Effector CD8-positive, alpha-beta T cell (primary cell): ENCODE measurements at places on chromosomes 5 and 9.

- DNase-seq: no peak
Measured at GRCh38 chr5:72829707-72830106, 13.2 kb downstream of the TNPO1 start.

DNA sequence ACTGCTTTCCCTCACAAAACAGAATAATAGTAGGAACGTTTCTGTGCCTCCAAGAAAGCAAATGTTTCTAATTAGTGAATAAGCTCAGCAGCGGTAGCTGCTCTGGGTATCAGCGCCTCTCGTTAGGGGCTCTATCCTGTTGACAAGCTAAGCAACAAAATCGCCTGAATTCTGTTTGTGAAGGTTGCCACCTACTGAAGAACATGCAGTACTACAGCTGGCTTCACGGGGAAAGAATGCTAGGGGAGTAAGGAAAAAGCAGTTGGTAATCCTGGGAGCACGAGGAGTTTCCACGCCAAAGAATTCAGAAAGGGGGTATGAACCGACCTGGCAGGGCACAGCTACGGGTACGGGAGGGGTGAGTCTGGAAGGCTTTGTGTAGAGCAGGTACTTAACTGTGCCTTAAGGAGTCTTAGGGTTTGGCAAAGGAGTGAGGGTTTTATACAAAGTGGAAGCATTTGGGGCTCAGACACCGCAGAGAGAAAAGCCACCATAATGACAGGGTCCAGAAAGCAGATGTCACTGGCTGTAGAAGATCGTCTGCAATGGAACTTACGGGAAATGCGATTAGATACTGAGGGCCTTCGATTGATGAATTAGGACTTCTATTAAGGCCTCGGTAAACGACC lies 171.7 kb downstream of the TTC39B start:
- peak; percentile 4 for DNase-seq

- DNase-seq: peak; percentile 53
Measured at GRCh38 chr9:272251-273213, 57.9 kb downstream of the DOCK8 start.

DNA sequence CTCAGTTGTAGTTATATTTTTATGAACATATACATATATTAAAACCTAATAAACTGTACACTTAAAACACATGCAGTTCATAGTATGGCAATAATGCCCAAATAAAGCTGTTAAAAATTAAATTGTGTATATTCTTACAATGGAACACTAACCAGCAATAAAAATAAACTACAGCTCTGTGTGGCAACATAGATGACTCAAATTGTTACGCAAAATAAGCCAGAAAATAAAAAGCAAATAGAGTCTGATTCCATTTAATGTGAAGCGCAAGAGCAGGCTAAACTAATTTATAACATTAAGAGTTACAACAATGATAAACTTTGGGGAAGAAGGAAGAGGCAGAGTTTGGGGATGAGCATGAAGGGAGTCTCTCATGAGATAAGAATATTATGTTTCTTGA lies 597.3 kb downstream of the TLE1 start:
- DNase-seq: no peak

DNA sequence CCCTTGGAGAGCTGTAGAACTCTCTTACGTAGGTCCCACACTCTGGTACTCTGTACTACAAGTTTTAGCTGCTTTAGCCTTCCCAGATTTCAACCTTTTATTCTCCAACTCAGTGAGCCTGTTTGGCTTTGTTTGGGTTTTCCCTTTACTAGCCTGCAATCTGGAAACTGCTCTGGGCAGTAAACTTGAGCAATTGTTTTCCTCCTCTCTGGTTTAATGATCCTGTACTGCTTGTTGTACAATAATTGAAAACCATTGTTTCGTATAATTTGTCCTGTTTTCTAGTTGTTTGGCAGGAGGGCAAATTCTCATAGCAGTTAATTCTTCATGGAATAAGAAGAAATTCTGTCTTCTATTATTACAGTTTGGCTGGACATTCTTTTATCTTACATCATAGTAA lies 62.8 kb upstream of the TLX3 start:
- no peak for DNase-seq

DNA sequence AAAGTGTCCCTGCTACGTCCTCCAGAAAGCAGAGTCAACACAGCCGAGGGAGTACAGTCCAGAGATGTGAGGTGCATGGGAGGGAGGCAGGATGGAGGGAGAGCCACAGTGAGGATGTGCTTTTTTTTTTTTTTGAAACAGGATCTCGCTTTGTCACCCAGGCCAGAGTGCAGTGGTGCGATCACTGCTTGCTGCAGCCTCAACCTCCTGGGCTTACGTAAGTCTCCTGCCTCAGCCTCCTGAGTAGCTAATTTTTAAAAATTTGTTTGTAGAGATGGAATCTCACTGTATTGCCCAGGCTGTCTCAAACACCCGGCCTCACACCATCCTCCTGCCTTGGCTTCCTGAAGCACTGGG lies 33.2 kb upstream of the ALDH1B1 start:
- DNase-seq: no peak

DNA sequence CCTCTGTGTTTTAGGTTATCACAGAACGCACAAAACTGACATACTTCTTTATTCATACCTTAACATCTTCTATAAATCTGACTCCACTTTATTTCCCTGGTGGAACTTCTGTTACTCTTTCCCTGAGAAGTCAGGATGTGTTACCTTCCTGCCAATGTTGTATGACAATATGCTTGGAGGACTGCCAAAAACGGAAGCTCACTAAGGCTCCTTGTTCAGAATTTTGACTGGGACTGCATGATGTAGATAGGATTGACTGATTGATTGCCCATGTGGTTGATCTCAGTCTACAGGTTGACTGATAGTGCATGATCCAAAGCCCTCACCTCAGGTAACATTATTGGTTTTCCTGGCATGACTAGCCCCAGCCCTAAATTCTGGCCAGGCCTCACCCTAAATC lies 319.4 kb downstream of the TLR4 start:
- no peak for DNase-seq

- DNase-seq: no peak
Measured at GRCh38 chr9:120353506-120353905, 226.5 kb downstream of the CDK5RAP2 start.

- no peak for DNase-seq
Measured at GRCh38 chr5:108503986-108504385, 122.1 kb upstream of the FBXL17 start.

- DNase-seq: no peak
Measured at GRCh38 chr9:21711504-21711903, 90.9 kb upstream of the MTAP start.

- no peak for DNase-seq
Measured at GRCh38 chr9:33318781-33319180, 28.5 kb downstream of the NFX1 start.

- no peak for DNase-seq
Measured at GRCh38 chr9:27534131-27534530, 4.5 kb upstream of the MOB3B start.

GRCh38 chr5:143031781-143032580 lies 261.8 kb downstream of the ARHGAP26 start:
- DNase-seq: no peak

GRCh38 chr5:68345582-68345981 lies 130.0 kb downstream of the PIK3R1 start:
- no peak for DNase-seq

- DNase-seq: no peak
Measured at GRCh38 chr5:124871303-124871702, 124.9 kb upstream of the ZNF608 start.

GRCh38 chr9:98972716-98973115 lies 29.0 kb downstream of the COL15A1 start:
- no peak for DNase-seq

DNA sequence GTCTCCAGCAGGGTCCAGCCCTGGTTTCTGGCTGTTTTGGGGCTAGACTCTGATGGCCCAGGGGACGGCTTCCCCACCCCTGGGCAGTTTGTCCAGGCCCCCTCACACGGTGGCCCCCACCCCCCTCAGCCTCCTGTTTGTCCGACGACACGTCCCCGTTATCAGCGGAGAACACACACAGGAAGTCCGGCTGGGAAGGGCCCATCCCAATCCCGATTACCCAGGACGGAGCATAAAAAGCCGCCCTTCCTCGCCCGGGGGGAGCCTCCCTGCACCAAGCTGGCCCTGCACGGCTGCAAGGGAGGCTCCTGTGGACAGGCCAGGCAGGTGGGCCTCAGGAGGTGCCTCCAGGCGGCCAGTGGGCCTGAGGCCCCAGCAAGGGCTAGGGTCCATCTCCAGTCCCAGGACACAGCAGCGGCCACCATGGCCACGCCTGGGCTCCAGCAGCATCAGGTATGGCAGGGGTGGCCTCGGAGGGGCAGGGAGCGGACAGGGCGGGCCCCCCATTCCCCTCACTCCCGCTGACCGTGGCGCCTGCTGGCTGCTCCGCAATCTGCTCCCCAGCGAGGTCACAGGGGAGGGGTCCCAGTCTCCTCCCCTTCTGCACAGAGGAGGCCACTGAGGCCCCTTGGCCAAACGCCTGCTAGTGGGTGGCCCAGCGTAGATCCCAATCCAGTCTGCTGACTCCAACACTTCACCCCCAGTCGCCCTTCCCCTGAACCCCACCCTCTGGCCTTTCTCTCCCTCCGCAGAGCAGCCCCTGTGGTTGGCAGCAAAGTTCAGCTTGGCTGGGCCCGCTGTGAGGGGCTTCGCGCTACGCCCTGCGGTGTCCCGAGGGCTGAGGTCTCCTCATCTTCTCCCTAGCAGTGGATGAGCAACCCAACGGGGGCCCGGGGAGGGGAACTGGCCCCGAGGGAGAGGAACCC lies at the start of gene EGFL7:
Gene EGFL7, plus strand, starts transcription at position 261 of the 926 bp plus-strand sequence. CDS start 5,367 bp downstream, outside the sequence.
- no peak for DNase-seq

DNA sequence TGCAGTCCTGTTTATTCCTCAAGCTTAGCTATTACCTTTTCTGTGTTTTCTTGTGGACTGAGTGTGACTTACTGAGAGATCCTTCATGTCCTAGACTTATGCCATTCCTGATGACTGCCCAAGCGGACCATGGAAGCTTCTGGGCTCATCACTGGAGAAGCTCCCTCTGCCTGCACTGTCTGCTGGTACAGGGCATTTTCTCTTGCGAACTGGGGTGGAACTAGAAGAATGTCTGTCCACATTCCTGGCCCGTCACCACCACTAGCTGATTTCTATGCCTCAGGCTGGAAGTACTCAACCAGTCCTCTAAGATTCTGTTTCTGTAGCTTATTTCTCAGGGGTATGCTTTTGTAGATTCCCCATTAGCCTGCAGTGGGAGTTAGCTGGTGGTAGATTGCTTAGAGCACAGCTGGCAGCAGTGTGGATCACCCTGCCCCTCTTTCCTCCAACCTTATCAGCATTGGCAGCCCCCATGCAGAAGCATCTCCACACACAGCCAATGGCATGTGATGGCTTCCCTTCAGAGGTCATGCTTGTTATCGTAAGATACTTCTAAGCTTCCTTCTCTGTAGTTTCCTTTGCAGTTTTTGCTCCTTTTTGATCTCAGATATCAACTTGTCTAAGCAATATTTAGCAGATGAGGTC lies 12.4 kb downstream of the SLC36A1 start:
- no peak for DNase-seq
